ENCODE measurements at places on chromosomes 2 and 18.

DNA sequence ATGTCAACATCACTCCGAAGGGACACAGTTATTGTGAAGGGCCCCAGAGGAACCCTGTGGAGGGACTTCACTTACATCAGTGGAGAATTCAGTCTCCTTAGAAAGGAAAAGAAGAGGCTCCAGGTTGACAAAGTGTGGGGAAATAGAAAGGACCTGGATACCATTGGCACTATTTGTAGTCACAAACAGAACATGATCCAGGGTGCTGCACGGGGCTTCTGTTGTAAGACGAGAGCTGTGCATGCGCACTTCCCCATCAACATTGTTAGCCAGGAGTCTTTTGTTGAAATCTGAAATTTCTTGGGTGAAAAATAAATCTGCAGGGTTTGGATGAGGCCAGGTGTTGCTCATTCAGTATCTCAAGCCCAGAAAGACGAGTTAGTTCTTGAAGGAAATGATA, 2.4 kb upstream of the ALPK2 start:
- no peak for DNase-seq

DNA sequence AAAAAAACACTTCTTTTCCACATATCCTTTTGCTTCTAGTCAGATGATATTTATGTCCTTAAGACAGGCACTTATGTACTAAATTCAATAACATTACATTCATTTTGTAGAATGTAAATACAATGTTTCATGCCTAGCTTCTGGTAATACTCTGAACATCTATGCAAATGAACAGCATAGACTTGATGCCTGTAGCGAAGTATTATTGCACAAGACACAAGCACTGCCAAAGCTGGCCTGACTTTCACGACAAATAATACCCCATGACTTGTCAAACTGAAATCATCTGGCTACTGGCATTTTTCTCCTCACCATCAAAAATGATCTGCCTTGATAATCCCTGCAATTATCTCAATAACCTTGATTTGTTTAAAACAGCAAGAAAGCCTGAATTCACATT, 101.3 kb downstream of the L3MBTL4 start:
- no peak for DNase-seq

DNA sequence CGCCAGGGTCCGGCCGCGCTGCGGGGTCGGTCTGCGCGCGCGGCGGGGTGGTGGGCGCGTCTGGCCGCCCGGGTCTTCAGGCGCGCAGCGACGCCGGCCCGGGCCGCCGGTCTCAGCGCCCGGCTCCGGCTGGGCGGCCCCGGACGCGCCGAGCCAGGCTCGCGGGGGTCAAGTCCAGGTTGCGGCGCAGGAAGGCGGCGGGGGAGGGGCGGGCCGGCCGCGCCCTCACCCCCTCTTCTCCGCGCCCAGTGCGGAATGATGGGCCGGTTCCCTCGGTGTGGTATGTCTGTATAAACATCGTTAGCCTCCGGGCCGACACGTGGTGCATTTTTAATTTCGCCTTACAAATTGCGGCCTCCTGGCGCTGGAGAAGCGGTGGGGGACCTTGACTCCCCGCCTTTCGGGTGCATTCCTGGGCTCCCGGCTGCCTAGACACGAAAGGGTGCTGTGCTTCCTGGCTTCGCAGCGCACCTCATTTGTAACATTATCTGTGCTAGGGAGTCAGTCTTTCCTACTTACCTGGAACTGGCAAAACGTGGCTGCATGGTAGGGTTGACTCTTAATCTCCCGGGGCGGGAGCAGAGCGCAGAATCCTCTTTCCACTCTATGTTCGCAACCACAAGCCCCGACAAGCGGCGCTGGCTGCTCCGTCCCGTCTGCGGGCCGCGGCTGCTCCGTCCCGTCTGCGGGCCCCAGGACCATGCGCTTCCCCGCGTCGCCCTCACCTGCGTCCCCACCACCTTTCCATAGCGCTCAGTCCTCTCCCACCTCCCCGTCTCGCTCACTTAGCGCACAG, 69.0 kb downstream of the CTAGE1 start:
- DNase-seq: no peak

DNA sequence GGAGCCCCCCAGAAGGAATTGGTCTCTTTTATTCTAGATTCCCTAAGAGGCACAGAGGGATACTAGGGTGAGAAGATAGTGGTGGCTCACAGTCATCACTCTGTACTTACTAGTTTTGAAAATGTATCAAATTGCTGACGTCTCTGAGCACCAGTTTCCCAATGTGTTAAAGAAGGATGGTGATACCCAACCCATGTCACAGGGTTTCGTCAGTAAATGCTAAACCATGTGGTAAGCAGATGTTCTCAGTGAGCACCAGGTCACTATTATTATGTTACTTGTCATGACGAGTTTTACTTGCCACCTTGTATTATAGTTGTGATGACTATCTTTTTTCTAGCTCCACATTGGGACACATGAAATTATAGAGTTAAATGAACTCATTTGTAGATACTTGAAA, 54.7 kb downstream of the NEDD4L start:
- DNase-seq: no peak

- DNase-seq: no peak
These were observed 461.4 kb downstream of the GALR1 start for GRCh38 chr18:77711096-77711495.

DNA sequence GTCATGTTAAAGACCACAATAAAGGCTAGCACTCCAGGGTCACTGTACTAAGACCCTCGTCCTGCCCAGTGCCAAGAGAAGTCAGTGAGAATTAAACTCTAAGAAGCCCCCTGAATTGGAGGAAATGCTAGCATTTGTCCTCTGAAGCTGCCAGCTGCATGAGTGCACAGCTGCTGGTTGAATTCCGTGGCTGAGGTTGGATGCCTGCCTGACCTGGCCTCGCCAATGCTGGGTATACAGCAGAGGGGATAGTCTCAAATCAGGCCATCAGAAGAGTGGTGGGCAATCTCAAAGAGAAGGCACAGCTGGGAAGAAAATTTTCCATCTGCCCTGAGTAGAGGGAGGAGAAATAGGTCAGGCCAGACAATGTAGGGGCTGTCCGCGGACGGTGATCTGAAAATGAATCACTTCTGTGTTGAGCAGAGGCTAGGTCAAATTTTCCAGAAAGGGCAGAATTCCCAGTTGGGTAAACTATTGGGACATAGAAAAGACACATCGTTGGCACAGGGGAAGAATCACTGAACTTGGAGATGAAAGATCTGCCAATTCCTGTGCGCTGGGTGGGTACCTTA, 110.5 kb upstream of the AGAP1 start:
- no peak for DNase-seq

Data from stimulated activated CD8-positive, alpha-beta memory T cell treated with anti-CD3 and anti-CD28 coated beads, Interleukin-15, amount 100 ng/mL, for 1 hour (primary cell).